ENCODE measurements at places on chromosomes 3 and 15.

GRCh38 chr3:57943525-57944495 lies 64.4 kb upstream of the FLNB start:
- peak; percentile 63 for DNase-seq

GRCh38 chr15:69997161-69997485 lies 100.6 kb downstream of the TLE3 start:
- no peak for DNase-seq

- DNase-seq = no peak
These were observed 84.0 kb upstream of the PXYLP1 start for GRCh38 chr3:141147657-141148056.

GRCh38 chr3:77081240-77081661 lies 41.4 kb downstream of the ROBO2 start:
- no peak for DNase-seq

DNA sequence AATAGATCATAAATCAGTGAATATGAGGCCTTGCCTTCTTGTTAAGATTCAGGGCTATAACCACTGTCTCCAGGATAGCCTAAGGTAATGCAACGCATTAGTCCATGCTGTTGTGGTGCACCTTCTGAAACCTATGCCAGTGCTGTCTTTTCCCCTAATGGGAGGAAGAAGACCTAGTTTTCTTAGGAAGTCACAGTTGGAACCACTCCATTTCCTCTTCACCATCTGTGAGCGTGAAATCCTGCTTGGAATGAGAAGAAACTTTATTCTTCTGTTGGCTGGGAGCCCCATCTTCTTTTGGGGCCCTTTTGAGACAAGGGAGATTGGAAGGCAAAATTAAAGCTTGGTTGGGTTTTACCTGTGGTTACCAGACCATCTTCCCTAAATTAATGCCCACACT lies 25.9 kb upstream of the SLC7A14 start:
- DNase-seq = no peak

GRCh38 chr3:115989684-115990421 lies 366.5 kb downstream of the GAP43 start:
- DNase-seq = peak; percentile 86

DNA sequence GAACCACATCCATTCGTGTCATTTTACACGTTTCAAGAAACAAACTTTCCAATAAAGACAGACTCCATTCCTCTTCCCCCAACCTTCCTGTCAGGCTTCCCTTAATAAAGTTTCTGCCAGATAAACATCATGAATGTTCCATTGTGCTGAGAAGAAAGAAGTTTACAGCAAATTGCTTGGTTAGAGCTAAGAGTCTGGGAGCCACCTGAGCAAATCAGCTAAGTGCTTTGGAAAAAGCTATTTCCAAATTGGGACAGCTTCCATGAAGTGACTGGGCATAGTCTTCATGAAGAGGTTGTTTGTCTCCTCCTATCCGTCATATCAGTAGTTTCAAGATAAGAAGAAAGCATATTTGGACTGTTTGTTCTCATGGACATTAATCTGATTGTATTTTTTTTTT lies 77.0 kb downstream of the MAGI1 start:
- DNase-seq = no peak

- DNase-seq = peak; percentile 48
These were observed 6.1 kb downstream of the AMOTL2 start for GRCh38 chr3:134367869-134368750.

DNA sequence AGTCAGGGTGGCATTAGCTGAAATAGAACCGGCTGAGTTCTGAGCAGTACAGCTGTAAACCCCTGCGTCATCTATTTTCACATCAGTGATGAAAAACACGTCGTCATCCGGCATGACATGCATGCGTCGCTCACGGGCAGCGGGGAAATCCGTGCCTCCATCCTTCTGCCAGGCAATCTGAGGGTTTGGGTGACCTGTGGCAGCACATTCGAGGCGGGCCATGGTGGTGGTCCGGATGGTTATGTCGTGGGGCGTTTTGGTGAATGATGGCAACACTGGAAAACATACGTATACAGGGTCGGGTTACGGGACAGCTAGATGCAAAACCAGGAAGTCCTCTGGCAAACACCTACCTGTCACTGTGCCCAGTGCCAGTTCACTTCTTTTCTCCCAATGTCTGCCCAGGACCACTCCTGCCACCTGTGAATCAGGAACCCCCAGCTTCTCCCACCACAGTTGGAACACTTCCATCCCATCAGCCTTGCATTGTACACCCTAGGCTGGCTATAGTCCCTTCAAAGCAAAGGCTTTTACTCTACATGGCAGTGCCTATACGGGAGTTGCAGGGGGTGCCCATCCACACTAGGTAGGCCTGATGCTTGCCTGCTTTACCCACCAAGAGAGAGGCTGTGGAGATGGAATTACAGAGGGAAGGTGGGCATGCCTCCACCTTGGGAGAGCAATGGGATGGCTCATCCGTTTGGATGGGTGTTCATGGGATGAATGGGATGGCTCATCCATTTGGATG lies 116.7 kb downstream of the LRIG1 start:
- no peak for DNase-seq

DNA sequence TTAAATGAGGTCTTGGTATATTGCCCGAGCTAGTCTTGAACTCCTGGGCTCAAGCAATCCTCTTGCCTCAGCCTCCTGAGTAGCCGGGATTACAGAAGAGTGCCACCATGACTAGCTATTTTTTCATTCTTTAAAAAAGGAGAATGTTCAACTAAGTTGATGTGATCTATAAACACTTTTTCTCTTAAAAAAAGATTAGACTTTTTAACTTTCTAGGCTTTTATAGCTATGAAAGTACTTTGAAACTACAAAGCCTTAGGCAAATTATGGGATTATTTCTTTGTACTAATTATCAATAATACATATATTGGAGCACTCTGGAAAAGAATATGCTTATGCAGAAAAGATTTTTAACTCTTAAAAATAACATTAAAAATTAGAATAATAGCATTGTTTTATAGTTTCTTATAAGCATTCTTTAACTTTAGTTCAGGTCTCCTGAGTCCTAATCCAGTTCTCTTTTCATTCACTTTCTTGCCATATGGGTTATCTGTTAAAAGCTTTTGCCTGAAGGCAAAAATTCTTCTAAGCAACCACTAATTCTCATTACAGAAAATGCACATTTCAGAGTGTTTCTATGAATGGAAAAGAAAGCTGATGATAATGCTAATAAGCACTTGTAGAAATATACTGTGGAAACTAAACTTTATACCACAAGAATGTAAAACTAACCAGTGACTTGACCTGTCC lies 87.8 kb downstream of the DPPA2 start:
- DNase-seq = no peak

DNA sequence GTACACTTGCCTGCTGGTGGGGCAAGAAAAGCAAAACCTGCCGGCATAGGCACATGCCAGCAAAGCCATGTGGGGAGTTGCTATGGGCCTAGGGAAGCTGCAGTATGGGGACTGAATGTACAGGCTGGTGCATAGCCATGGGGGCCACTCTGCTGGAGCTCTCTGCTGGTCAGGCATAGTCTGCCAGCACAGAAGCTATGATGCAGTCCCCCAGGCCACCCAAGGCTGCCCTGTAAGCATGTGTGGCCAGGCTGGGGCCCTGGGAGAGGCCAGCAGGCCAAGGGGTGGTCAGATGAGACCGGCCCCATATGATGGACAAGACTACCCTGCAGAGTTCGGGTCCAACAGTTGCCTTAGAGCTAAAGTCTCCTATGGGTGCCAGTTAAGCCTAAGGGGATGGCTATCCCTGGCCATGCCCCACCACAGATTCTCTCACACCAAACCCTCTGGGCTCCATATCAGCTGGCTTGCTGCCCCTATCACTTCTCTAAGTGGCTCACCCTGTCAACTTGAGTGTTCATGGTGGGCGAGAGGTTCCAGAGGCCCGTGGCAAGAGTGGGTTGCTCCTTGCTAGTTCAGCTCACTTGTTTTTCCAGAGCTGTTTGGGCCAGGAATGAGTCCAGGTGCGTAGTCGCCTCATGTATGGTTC lies 41.8 kb downstream of the CEP63 start:
- DNase-seq = no peak

DNA sequence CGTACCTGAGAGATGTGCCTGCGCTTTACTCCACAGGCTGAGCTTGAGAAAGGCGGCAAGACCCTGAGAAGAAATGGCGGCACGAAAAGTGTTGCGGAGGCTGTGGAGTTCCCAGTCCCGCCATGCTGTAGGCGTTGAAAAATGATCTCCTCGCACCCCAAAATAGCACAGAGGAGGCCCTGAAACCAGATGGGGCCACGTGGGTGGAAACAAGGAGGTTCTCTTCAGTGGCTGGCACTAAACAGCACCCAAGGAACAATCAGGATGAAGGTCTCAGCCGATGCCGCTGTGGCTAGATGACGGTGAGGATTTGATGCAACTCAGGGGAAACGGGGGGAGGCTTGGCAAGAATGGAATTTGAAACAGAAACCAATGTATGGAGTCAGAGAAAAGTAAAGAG lies 57.3 kb downstream of the TMEM212 start:
- no peak for DNase-seq

- peak; percentile 78 for DNase-seq
These were observed 68.3 kb upstream of the SLC12A8 start for GRCh38 chr3:125280668-125281361.

DNA sequence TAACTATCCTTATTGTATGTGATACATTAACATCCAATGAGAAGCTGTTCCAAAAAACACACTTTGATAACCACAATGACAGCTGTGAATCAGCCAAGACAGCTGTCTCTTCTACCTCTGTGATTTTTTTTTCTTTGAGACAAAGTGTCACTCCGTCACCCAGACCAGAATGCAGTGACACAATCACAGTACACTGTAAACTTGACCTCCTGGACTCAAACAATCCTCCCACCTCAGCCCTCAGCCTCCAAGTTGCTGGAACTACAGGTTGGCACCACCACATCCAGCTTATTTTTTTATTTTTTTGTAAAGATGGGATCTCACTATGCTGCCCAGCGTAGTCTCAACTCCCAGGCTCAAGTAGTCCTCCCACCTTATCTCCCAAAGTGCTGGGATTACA lies 73.5 kb upstream of the TMCO5A start:
- no peak for DNase-seq

DNA sequence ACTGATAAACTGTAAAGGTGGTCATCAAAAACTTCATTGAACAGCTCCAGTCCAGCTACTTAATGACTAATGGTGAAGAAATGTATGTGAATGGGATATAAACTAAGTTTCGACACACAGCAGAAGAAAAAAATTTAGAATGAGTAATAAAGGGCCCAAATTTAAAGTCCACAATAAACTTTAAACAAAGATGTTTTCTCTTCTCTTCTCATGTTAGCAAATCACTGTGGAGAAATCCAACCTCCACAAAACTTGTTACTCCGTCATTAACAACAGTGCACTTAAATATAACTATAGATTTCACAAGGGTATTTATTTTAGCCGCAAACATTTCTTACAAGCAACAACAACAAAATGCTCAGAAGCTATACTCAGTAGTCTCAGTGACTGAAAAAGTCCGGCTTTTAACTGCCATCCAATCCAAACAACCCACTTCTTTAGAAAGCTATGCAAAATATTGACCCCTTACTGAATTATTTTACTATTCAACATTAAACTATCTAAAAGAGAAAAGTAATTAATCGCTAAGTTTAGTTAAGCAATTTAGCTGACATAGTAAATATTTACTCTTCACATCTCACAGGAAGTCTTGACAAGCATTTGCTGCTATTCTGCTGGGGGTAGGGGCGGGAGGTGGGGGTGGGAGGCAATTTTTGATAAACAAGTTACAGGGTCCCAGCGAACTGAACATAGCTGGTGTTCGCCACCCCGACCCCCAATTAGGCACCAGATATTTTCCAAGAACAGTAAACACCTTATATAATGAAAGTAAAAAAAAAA lies 2.4 kb downstream of the IGF2BP2 start:
- DNase-seq = peak; percentile 83

DNA sequence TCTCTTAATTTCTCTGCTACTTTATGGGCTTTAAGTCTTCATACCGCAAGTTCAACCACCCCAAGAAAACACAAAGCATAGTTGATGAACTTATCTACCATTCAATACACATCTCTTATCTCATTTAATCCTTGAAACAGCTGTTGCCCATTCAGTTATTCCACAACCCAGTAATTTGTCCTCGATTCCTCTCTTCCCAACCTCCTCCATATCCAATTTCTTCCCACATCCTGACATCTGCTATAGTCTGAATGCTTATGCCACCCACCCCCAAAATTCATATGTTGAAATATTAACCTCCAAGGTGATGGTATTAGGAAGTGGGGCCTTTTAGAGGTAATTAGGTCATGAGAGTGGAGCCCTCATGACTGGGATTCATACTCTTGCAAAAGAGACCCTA lies 345.4 kb downstream of the ERC2 start:
- no peak for DNase-seq

- peak; percentile 49 for DNase-seq
These were observed 123.0 kb downstream of the FAM43A start for GRCh38 chr3:194808640-194809097.

- DNase-seq = no peak
These were observed 5.9 kb downstream of the EPHA3 start for GRCh38 chr3:89113344-89113743.

- DNase-seq = no peak
These were observed 176.1 kb downstream of the MINAR1 start for GRCh38 chr15:79608066-79608864.

DNA sequence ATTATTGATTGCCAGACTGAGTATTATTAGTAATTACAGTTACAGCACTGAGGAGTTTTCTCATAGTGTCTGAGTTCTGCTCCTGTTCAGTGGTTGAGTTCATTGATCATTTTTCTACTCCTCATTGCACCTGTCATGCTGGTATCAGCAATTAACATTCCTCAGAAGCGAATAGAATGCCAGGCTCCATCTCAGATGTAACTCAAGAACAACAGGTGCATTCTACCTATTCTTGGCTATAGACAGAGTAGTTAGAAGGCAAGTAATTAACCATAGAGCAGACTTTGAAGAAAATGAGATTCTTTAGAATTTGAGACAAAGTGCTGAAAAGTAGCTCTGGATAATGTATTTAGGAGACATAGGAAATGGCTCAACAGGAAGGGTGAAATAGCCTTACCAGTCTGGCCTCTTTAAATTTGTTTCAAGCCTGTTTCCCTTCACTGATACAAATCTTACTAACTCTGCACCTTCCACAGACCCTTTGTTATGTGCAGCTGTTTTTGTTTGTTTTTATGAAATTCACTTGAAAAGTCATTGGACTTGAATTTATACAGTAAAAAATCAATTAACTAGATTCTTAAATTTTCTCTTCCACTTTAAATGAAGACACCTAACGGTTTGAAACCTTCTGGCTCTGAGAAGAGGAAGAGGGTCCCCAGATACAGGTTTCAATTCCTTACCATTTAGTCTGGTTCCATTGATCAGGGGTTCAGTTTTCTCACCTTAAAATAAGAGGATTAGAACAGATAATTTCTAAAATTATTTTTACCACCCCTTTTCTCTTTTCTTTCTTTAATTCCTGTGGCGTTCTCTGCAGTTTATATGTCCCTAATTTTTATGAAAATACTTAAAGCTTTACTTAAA lies 109.6 kb downstream of the FNDC3B start:
- DNase-seq = no peak

GRCh38 chr3:120113128-120114116 lies 19.2 kb upstream of the GSK3B start:
- peak; percentile 93 for DNase-seq

All from EH (cell line).